ENCODE measurements at places on chromosomes 5 and 9. TPM values are rescaled to one million over a fixed set of nuclear protein-coding genes. Genes with fewer than 3 reads are reported as not detected.

DNA sequence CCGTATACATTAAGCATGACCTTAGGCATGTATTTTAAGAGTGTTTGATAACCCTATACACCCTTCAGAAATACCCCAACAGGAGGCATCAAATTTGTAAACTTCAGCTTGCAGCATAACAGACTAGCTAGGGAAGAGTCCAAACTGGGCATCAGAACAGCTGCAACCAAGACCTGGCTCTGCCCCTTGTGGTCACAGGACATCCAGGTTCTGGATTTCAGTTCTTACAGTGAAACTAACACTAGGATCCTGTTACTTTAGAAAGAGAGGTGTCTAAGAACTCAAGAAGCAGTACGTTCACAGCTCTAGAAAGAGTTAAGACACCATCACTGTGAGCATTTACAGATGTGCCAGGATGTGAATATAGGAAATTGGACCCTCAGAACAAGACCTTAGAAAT is 229.8 kb downstream of the BNC2 start:
- DNase-seq: no peak

- DNase-seq: no peak
Observed at GRCh38 chr9:82829818-82830217, 233.1 kb downstream of the RASEF start.

TAF1L gene
- 0.02 TPM for total RNA-seq

CAAP1 gene
- total RNA-seq: 17.1 TPM
